ENCODE measurements at places on chromosomes 13 and 19.

- DNase-seq: no peak
Observed at GRCh38 chr13:37383046-37383445, 215.5 kb downstream of the POSTN start.

DNA sequence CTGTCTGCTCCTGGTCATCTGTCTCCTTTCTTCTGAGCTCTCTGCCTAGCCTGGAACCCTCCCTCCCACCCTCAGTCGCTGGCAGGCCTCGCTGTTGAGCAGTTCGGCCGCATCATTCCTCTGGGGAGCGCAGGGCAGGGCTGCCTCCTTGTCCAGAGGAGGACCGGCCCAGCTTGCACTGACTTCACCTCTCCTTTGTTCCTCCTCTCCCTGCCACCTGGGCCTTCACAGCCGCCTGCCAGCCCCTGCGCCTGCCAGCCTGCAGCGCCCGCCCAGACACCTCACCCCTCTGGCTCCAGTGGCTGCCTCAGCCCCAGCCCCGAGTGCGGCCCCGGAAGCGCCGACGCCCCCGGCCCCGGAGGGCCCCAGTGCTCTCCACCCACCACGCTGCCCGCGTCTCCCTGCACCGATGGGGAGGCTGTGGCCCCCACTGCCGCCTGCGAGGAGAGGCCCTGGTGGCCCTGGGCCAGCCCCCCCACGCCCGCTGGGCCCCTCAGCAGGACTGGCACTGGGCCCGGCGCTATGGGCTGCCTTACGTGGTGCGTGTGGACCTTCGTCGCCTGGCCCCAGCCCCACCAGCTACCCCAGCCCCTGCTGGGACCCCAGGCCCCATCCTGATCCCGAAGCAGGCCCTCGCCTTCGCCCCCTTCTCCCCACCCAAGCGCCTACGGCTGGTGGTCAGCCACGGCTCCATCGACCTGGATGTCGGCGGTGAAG lies 7.2 kb downstream of the KMT5C start:
- no peak for DNase-seq

DNA sequence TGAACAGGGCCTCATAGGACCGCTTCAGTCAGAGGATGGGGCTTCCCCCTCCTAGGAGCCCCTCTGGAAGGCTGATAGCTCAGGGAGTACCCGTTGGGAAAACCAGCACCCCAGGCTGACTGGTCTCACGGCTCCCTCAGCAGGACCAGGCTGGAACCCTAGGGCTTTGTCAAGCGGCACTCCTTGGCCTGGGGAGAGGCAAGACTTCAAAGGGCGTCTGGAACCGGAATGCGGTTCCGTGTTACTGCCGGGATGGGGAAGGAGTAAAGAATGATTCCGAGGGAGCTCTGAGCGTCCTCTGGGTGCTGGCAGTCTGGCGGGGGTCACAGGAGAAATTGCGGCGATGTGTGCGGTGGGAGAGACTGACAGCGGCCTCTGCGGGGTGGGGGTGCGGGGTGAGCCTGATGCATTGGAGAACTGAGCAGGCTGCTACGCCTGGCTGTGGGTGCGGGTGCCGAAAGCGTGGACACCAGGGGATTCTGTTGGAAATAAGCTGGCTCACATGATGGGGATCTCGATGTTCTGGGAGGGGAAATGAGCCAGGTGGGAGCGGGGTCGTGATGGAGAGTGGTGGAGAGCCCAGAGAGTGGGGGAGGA lies 1.9 kb downstream of the COX6B2 start:
- DNase-seq: no peak

DNA sequence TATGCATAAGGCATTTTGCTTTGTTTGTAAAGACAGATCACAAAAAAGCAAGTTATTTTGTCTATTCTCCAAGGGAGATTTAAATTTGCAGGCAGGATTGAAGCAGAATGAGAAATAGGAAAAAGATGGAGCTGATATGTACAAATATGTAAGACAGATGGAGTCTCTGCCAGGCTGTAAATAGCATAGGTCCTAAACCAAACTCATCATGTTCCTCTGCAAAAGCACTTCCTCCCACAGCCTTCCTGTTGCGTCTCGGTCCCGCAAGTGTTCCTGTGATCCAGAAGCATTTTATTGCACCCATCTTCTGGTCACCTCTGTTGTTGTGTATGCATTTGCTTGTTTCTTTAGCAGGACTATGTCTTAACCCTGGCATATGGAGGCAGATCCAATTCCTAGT lies 95.7 kb upstream of the CLDN10 start:
- DNase-seq: no peak

DNA sequence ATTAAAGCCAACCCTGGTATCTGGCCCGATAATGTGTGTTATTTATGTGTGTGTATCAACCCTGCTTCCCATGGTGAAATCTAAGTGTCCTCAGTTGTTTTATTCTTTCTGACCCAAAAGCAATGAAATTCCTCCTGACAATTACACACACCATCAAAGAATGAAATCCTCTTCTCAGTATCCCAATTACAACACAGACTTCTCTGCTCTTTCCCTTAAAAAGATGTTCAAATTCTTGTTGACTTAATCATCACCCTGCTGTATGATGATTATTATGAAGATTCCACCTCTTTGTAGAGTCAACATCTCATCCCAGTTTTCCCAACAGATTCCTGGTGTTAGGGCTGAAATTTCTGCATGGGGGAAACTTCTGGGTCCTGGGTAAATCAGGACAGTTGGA lies 8.9 kb upstream of the TRPC4 start:
- peak; percentile 33 for DNase-seq

- DNase-seq: no peak
Observed at GRCh38 chr19:2089001-2089711, 7.0 kb downstream of the MOB3A start.

Measured in RPMI7951 (cell line).